ENCODE measurements at places on chromosomes 2 and 18.

GRCh38 chr2:28391564-28392296 is 928 bp upstream of the FOSL2 start:
- DNase-seq, result peak; percentile 91

GRCh38 chr18:48637081-48637990 is 98.5 kb downstream of the CTIF start:
- DNase-seq, result no peak

- DNase-seq, result no peak
Observed at GRCh38 chr18:78781601-78781960, 198.0 kb upstream of the SALL3 start.

DNA sequence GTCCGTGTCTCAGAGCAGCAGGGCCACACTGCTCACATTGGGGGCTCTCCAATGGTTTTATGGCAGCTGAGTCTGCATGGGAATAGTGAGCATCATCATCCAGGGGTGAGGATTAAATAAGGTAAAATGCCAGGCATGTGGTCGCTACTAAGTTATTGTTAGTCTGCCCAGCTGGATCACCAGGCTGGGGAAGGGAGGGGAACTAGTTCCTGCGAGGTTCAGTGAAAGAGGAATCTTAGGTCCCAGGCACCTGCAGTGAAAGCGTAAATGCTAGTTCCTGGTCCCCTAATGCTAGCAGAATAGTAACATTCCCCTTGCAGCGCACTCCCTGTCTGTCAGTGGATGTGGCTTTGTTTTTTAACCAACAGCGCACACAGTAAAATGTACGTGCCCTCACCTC is 60.1 kb downstream of the ARHGEF4 start:
- no peak for DNase-seq

GRCh38 chr2:161836664-161837063 is 212.4 kb downstream of the SLC4A10 start:
- DNase-seq, result no peak

- DNase-seq, result no peak
Observed at GRCh38 chr2:43906448-43907109, 67.8 kb downstream of the ABCG8 start.

GRCh38 chr2:39563572-39563971 is 102.1 kb upstream of the TMEM178A start:
- DNase-seq, result no peak

DNA sequence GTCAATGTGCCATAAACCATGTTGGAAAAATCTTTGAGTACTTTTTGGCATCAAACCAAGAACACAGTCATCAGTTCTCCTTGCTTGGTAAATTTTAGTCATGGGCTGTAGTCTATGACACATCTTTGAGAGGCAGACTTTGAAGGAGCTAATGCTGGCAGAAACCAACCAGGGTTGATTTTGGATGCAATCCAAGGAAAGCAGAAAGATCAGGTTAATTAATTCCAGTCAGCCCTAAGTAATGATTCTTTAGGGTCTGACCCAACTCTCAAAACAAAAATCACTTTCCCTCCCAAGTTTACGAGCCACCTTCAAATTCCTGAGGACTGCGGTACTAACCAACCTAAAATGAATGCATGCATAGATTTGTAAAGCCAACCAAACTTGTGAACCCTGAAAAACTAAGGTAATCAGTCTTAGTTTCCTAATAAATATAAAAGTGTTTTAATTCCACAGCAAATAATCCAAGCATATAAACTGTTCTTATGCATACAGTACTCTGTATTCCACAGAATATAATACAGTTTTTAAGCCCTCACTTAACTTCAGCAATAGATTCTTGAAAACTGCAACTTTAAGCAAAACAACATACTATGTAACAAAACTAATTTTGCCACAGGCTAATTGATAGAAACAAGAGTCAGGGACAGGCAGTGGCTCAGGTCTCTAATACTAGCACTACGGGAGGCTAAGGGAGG is 22.0 kb downstream of the AP1S3 start:
- no peak for DNase-seq

DNA sequence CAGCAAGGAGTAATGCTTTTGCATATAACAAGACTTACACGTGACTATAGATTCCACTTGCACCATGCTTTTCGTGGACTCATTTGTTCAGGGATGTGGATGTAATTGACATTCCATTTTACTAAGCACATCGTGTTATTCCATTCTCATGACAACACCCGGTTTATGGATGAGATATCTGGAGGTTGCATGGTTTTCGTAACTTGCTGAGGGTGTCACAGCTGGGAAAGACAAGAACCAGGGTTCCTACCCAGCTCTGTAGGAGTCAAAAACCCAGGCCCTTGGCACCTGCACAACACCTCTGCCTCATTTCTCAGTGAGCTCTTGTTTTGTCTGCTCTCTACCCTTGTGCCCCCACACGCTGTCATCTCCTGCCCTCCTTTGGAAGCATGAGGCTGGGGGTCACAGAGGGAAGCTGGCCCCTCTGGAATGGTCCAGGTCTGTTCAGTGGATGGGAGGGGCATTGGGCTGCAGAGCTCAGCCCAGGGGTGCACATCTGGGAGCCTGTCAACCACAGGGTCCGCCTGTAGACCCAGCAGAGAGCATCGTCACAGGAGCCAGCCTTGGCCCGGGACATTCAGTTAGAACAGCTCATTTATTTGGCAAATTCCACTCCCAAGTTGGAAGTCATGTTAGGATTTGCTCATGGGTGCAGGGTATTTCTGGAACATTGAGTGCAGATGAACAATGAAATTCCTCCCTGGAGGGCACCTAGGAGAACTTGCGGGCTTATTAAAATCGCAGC is 120.1 kb upstream of the TWIST2 start:
- DNase-seq, result no peak

GRCh38 chr2:10536569-10537133 is 88.5 kb upstream of the ODC1 start:
- no peak for DNase-seq

- no peak for DNase-seq
Observed at GRCh38 chr18:75112186-75113096, 96.5 kb downstream of the PTGR3 start.

GRCh38 chr18:50093366-50094064 is 101.4 kb downstream of the MYO5B start:
- no peak for DNase-seq

All from activated CD8-positive, alpha-beta memory T cell treated with anti-CD3 and anti-CD28 coated beads, Interleukin-2, amount 10 ng/mL, durations not matched to agents 7 days and 5 days (primary cell).